Astrocyte (in vitro differentiated cells and primary cell): ENCODE measurements at places on chromosomes 1 and 21. TPM values are rescaled to one million over a fixed set of nuclear protein-coding genes. Genes with fewer than 3 reads are reported as not detected.

TMEM82 gene
- total RNA-seq, result not detected in 2 replicates

DNA sequence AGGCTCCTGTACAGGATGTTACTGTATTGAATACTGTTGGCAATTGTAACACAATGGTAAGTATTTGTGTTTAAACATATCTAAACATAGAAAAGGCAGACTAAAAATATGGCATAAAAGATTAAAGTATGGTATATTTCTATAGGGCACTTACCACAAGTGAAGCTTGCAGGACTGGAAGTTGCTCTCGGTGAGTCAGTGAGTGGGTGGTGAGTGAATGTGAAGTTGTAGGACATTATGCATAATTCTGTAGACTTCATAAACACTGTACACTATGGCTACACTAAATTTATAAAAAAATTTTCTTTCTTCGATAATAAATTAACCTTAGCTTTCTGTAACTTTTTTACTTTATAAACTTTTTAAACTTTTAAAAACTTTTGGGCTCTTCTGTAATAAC lies 13.7 kb upstream of the TRIM62 start:
- no peaks in the 10 kb centered on the region for H3K36me3 ChIP-seq
- no peak overlapping the region for H3K4me3 ChIP-seq
- no peak overlapping the region for H3K27ac ChIP-seq
- H3K4me1 ChIP-seq, result no peaks in the 10 kb centered on the region
- peaks cover 6% of the 10 kb centered on the region for H3K27me3 ChIP-seq
- DNase-seq, result no peak

S100A1 gene
- total RNA-seq, result 1.7 and 4.1 TPM in 2 replicates

- peaks cover 17% of the 10 kb centered on the region for H3K4me1 ChIP-seq
- peak; percentile 87 for DNase-seq
- H3K4me3 ChIP-seq, result peak overlapping the region; percentile 3
- no peaks in the 10 kb centered on the region for H3K27me3 ChIP-seq
- H3K27ac ChIP-seq, result peak overlapping the region; percentile 92
- H3K36me3 ChIP-seq, result no peaks in the 10 kb centered on the region
Observed at GRCh38 chr1:170562646-170563338, 30.8 kb downstream of the GORAB start.

- DNase-seq, result no peak
- H3K4me1 ChIP-seq, result peaks cover 45% of the 10 kb centered on the region
- peaks cover 22% of the 10 kb centered on the region for H3K36me3 ChIP-seq
- H3K27me3 ChIP-seq, result no peaks in the 10 kb centered on the region
- H3K4me3 ChIP-seq, result peak overlapping the region; percentile 80
- peak overlapping the region; percentile 79 for H3K27ac ChIP-seq
Observed at GRCh38 chr1:43975249-43975961, 645 bp downstream of the ATP6V0B start.

GRCh38 chr1:67679691-67680090 lies 5.3 kb upstream of the GADD45A start:
- H3K27me3 ChIP-seq, result no peaks in the 10 kb centered on the region
- H3K27ac ChIP-seq, result no peak overlapping the region
- no peaks in the 10 kb centered on the region for H3K36me3 ChIP-seq
- peak; percentile 45 for DNase-seq
- H3K4me1 ChIP-seq, result peaks cover 21% of the 10 kb centered on the region

DNA sequence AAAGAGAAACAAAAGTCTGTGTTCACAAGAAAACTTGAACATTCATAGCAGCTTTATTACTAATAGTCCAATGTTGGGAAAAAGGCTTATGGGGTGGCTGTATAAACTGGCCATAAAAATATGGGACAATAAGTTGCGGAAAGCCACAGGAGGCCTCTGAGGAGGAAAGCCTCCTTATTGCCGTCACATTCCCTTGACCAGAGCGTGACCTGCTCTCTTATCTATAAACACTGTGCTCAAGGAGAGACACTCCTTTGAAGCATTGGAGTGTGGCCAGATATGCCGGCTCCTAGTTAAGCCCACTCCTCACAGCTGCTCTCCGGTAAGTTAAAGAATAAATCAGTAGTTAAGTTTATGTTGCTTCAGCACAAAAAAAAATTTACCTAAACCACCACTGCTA lies 19.7 kb downstream of the OR6Y1 start:
- no peak overlapping the region for H3K4me3 ChIP-seq
- no peaks in the 10 kb centered on the region for H3K4me1 ChIP-seq
- H3K27ac ChIP-seq, result no peak overlapping the region

BMP8B gene
- 0.16 TPM in 1 of 2 replicates, not detected in the other for total RNA-seq

DNA sequence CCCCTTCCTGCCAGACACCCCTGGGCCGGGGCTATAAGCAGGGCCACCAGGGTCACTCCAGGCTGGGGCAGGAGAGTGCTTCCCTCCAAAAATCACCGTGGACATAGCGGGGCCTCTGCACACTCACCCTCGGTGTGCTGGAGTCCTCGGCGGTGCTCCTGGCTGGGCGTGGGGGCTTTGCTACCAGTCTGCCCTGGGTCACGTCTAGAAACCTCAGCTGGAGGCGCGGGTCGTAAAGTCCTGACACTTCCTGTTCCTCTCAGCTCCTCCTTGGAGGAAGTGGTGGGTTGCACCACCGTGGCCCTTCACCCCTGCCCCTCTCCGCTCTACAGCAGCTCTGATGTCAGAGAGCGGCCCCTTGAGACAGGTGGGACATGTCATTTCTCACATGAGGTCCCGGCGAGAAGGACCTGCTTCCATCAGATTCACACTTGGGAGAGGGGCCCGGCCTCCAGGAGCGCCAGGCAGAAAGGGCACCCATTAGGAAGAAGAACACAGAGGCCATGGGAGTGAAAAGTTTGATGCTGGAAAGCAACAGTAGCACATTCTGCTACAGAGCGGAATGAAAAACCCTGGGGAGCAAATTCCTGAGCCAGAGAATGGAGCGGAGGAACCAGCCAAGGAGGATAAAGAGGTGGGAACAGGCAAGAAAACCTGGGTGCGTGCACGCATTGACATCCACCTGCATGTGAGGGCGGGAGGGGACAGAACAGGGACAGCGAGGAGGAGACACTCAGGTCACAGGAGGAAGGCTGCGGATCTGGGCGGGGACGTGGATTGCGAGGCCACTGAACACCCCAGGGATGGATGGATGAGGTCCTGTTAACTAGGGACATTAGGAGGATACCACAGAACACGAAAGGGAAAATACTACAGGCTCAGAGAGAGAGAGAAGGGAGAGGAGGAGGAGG lies at the start of gene ITGB2:
Gene ITGB2 (minus strand): TSS at position 206 of the 911 bp plus-strand sequence. CDS start 10,117 bp downstream, outside the sequence.
- H3K4me3 ChIP-seq, result no peak within 1 kb of the TSS
- H3K27me3 ChIP-seq, result peaks cover 49% of the 10 kb centered on the region
- H3K4me1 ChIP-seq, result no peaks in the 10 kb centered on the region

GRCh38 chr1:58398714-58399113 lies 147.8 kb downstream of the OMA1 start:
- no peak overlapping the region for H3K27ac ChIP-seq
- H3K4me3 ChIP-seq, result no peak overlapping the region
- DNase-seq, result no peak

- H3K4me1 ChIP-seq, result peaks cover 9% of the 10 kb centered on the region
- H3K27me3 ChIP-seq, result no peaks in the 10 kb centered on the region
- DNase-seq, result no peak
- no peak overlapping the region for H3K27ac ChIP-seq
- no peaks in the 10 kb centered on the region for H3K36me3 ChIP-seq
Observed at GRCh38 chr1:186479162-186479561, 18.2 kb upstream of the PDC start.

ECM1 gene
- total RNA-seq, result 26.0 and 27.4 TPM in 2 replicates

ARHGAP29 gene
- 17.6 and 19.9 TPM in 2 replicates for total RNA-seq

SELENOF gene
- total RNA-seq, result 193 and 204 TPM in 2 replicates

GRCh38 chr1:193054169-193054675 lies 4.9 kb downstream of the UCHL5 start:
- no peaks in the 10 kb centered on the region for H3K27me3 ChIP-seq
- no peak overlapping the region for H3K27ac ChIP-seq
- H3K36me3 ChIP-seq, result peaks cover 3% of the 10 kb centered on the region
- DNase-seq, result no peak

- H3K4me3 ChIP-seq, result no peak overlapping the region
- no peak for DNase-seq
- H3K27me3 ChIP-seq, result peaks cover 2% of the 10 kb centered on the region
- no peak overlapping the region for H3K27ac ChIP-seq
- no peaks in the 10 kb centered on the region for H3K36me3 ChIP-seq
Observed at GRCh38 chr1:67274623-67275325, 32.9 kb upstream of the IL12RB2 start.

MLLT11 gene
- total RNA-seq, result 69.3 and 77.4 TPM in 2 replicates

- no peaks in the 10 kb centered on the region for H3K27me3 ChIP-seq
- no peaks in the 10 kb centered on the region for H3K36me3 ChIP-seq
- no peak overlapping the region for H3K4me3 ChIP-seq
- peak overlapping the region; percentile 62 for H3K27ac ChIP-seq
- peaks cover 25% of the 10 kb centered on the region for H3K4me1 ChIP-seq
Observed at GRCh38 chr1:19757641-19758040, 42.1 kb downstream of the TMCO4 start.

GRCh38 chr1:26922431-26922729 lies 837 bp downstream of the NUDC start:
- DNase-seq, result no peak
- H3K4me3 ChIP-seq, result peak overlapping the region; percentile 82
- peaks cover 10% of the 10 kb centered on the region for H3K36me3 ChIP-seq
- peaks cover 18% of the 10 kb centered on the region for H3K4me1 ChIP-seq
- H3K27me3 ChIP-seq, result no peaks in the 10 kb centered on the region

DNA sequence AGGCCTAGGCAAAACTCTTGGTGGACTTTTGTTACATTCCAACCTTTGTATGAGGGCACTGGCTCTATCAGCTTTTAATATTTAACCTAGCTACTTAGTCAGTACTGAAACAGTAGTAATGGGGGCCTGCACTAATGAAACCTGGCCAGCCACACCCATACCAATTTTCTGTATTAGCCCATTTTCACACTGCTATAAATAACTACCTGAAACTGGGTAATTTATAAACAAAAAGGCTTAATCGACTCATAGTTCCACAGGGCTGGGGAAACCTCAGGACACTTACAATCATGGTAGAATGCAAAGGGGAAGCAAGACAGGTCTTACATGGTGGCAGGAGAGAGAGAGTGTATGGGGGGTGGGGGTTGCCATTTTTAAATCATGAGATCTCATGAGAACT lies 245.7 kb upstream of the RGS18 start:
- H3K27ac ChIP-seq, result no peak overlapping the region
- no peaks in the 10 kb centered on the region for H3K36me3 ChIP-seq
- no peak overlapping the region for H3K4me3 ChIP-seq
- H3K27me3 ChIP-seq, result no peaks in the 10 kb centered on the region
- no peak for DNase-seq

HSD3B1 gene
- 0.61 and 2.8 TPM in 2 replicates for total RNA-seq

DNA sequence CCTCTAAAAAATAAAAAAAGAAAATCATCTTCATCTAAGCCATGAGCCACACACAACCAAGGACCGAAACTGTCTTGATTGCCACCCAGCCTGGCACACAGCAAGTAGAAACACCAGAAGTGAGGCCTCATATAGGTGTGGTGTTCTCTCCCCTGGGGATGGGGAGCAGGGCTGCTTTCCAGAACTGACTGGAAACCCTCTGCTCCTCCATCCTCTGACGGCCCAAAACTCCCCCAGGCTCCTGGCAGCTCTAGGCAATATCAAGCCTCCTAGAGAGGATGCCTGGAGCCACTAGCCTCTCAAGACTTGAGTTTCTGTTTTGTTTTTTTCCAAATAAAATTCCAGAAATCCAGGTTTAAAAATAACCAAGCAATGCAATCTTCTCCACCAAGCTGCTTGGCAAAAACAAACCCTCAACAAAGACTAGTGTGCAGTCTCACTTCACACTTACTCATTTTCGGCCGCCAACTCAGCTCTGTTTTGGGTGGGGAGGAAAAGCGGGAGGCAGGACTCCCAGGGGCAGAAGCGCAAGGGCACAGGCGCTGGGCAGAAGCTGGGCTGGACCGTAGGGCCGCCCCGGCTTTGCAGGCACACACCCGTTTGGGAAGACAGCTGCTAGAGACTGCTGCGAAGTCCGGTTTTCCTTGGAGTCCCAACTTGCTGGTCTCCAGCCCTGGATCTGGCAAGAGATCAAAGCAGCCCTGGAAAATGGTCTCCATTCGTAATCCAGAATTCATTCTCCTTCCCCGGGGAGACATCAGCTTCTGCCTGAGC lies 78.2 kb upstream of the CAPZB start:
- no peaks in the 10 kb centered on the region for H3K27me3 ChIP-seq
- peak; percentile 35 for DNase-seq
- H3K27ac ChIP-seq, result no peak overlapping the region
- H3K36me3 ChIP-seq, result no peaks in the 10 kb centered on the region
- peaks cover 15% of the 10 kb centered on the region for H3K4me1 ChIP-seq

DNA sequence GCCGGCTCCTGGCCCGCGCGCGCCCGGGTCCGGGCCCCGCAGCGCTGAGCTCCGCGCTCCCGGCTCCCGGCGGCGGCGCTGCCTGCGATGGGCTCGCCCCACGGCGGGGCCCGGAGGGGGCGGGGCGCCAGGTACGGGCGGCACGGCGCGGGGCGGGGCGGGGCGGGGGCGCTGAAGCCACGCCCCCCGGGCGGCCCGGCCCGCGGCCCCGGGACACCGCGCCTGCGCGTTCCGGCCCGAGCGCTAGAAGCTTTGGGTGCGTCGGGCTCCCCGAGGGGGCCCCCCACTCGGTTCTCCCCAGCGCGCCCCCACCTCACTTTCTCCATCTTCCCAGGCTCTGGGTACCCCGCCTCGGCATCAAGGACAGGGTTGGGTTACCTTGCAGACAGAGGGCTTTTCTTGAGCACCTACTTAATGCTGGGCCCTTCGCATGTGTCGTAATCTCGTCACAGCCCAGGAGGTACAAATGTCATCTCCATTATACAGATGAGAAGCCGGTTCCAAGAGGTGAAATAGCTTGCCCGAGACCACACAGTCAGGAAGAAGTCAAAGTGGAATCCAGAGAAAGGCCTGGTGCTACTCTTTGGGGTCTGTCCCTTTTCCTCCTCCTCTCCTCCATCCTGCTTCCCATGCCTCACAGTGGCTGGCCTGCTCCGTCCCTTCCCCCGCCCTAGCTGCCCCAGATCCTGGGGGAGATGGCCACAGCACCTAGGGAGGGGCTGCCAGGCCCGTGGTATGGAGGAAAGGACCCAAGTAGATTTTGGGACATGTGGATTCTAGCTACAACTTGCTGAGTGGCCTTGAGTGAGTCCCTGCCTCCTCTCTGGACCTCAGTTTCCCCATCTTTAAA lies 46.5 kb downstream of the RAP1GAP start:
- DNase-seq, result no peak
- H3K36me3 ChIP-seq, result no peaks in the 10 kb centered on the region
- peak overlapping the region; percentile 49 for H3K4me3 ChIP-seq
- no peak overlapping the region for H3K27ac ChIP-seq

GPR161 gene
- 16.5 and 21.9 TPM in 2 replicates for total RNA-seq

DNA sequence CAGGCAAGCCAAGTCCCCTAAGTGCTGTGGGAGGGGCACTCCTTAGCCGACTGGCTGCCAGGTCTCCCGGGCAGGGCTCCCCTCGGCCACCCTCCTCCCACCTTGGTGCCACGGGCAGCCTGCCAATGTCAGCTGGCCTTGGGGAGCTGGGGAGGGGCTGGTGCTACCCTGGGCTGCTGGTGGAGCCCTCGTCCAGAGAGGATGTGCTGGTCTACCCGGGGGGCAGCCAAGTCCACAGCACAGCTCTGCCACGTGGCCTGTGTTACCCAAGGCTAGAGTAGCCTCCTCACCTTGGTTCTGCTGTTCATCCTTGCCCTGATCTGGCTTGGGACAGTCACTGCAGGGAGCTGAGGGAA lies 42.9 kb downstream of the CRYAA start:
- peaks cover 15% of the 10 kb centered on the region for H3K4me1 ChIP-seq
- H3K4me3 ChIP-seq, result no peak overlapping the region
- DNase-seq, result no peak

LCE2B gene
- not detected in 2 replicates for total RNA-seq
